Frontal cortex (tissue), 4 donors: ENCODE measurements at places on chromosomes 11 and 22. TPM values are rescaled to one million over a fixed set of nuclear protein-coding genes. Genes with fewer than 3 reads are reported as not detected.

Gene ENTHD1
- total RNA-seq = under 0.01 TPM

Gene COMMD9
- 22.8 TPM for total RNA-seq

Gene ABCG4
- total RNA-seq = 2.0 TPM

Gene CELSR1
- total RNA-seq = 2.0 TPM

Gene MS4A6E
- total RNA-seq = not detected

Gene RAG1
- 0.41 TPM for total RNA-seq

Gene ADM2
- total RNA-seq = not detected

Gene CRYBB3
- total RNA-seq = not detected

Gene CFAP300
- 2.0 TPM for total RNA-seq

Gene TIMP3
- 12.2 TPM for total RNA-seq
